ENCODE measurements at places on chromosomes 11 and 22.

DNA sequence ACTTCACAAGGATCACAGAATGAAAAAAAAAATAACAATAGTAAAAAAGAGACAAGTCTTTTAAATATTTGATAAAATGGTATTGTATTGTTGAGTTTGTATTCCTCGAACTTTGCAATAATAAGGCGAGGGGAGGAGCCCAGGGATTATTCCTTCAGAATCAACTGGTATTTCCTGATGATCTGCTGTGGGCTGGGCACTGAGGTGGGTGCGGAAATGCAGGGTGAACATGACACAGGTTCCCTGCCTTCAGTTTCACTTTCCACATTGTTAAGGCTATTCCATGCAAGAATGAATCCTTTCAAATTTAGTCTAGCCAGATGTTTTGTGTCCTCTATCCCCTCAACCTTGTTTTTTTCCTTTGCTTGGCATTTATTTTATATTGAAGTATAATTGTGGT lies 2.1 kb upstream of the EIF3M start:
- DNase-seq, result no peak

DNA sequence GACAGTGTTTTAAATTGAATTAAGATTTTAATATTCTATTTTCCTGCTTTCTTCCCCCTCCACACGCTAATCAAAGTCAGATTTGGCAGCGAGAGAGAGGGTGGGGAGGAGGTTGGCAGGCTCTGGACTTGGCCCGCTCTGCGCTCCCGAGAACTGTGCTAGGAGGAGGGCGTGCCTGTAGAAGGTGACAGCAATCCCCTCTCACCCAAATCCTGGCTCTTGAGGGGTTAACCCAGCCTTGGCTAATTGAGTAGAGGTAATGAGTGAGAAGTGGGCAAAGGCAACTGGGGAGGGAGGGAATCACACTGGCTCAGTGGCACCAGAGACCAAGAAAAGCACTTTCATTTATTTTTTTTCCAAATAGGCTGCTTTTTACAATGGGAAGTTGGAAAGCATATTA lies 42.2 kb downstream of the BUD13 start:
- no peak for DNase-seq

- no peak for DNase-seq
Measured at GRCh38 chr11:119368121-119369034, 13.1 kb downstream of the USP2 start.

GRCh38 chr11:125312812-125313211 lies 148.3 kb downstream of the PKNOX2 start:
- DNase-seq, result no peak

DNA sequence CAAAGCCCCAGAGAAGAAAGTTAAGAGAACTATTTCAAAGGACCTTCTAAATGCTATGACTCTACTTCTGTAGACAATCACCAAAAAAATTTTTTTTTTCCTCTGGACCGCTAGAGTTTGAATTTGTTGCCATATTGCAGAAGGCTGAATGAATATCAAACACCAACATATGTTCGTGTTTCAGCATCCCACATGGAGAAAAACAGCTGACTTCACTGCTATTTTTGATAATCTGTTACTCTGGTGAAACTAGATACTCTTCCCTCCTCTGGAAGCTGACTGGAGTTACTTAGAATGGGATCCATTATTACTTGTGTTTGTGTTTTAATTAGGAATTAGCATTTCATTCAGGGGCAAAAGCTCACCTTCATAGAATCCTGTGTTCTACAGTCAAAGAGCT lies 447.0 kb downstream of the AASDHPPT start:
- no peak for DNase-seq

DNA sequence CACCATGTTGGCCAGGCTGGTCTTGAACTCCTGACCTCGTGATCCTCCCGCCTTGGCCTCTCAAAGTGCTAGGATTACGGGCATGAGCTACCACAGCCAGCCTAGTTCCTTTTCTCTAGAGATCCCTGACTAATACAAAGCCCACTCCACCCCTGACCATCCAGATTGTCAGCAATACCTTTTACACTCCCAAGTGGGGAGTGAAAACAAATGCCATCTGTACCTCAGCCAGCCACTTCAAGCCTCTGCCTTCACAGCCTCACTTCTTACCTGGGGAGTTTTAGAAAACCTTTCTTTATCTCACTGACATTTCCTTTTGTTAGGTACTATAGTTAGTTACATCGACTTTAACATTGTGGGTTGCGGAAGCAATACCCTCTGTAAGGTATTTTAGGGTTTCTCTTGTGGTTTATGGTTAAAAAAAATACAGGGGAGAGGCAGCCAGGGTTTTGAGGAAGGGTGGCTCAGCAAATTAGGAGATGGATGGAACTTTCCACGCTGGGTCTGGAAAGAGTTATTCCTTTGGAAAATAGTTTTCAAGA lies 8.9 kb downstream of the TOM1 start:
- DNase-seq, result peak; percentile 19

DNA sequence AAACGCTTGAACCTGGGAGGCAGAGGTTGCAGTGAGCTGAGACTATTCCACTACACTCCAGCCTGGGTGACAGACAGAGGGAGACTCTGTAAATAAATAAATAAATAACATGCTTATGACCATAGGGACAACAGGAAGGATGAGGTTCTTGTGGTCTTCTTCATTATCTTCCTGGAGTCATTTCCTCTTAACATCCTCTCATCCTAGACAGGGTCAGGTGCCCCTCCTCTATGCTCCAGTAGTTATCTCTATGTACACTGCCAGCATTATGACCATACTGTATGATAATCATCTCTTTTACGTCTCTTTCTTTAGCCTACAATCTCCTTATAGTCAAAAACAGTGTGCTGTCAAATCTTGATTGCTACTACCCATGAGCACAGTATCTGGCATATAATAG lies 17.7 kb downstream of the RAB30 start:
- DNase-seq, result no peak

DNA sequence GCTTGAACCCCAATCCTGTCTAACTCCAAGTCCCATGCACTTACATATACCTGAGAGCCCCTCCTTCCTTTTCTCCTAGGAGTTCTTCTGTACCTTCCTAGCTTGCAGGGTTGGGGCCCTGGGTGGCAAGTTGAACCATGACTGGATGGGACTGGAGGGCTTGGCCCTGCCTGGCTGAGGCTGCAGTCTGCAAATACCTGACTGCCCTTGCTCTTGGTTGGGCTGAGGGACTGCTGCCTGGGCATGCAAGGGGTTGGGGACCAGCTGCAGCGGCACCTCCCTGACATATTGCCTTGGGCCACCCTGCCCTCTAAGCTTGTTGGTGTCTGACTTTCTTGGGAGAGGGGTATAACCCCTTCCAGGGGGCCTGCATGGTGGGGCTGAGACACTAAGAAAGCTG lies 9.8 kb upstream of the SLC39A13 start:
- DNase-seq, result no peak

GRCh38 chr11:124753205-124753604 lies 1.1 kb upstream of the VSIG2 start:
- peak; percentile 61 for DNase-seq

DNA sequence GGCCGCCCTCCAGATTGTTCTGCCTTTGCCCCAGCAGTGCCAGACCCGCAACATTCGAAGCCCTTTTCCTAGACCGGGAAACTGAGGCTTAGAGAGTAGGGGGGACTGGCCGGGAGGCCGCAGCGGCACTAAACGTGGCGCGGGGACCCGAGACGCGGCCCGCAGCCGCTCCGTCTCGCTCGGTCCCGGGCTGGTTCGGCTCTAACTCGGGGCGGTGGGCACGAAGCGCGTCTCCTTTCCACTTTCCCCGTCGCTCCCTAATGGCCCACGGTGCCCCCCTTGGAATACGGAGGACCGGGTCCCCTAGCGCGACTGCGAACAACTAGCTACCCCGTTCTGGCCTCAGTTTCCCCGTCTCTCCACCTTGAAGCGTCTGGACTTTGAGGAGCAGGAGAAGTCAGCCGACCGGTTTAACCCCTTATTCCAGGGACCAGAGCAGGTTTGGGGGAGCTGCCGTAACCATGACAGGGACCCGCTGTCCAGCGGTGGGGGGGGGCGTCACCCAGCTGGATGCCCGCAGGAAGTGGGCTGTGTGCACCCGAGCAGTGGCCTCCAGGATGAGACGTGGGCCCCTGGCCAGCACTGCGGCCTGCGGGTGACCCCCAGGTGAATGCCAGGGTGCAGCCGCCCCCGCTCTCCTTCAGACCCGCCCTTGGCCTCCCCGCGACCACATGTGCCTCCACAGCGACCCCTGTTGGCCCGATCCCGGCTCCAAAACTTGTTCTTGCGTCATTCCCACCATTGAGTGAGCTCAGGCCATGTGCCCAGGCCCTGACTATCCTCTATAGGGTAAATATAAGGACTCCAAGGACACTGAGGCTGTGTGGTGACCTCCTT lies 1.1 kb downstream of the CDC42EP1 start:
- peak; percentile 97 for DNase-seq

DNA sequence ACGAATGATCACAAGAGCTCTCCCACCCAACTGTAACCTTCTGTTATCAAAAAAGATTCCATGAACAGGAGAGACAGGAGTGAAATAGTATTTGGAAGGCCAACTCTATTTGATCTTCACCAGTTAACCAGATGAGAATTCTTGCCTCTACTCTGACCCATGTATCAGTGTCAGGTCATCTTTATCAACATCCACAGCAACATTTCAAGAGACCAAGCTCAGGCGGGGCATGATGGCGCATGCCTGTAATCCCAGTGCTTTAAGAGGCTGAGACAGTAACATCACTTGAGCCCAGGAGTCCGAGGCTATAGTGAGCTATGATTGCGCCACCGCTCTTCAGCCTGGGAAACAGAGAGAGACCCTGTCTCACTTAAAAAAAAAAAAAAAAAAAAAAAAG lies 62.3 kb downstream of the GAB2 start:
- DNase-seq, result no peak

- DNase-seq, result no peak
Measured at GRCh38 chr22:45103756-45104155, 60.0 kb upstream of the NUP50 start.

- DNase-seq, result no peak
Measured at GRCh38 chr11:113167599-113167998, 146.8 kb upstream of the TTC12 start.

DNA sequence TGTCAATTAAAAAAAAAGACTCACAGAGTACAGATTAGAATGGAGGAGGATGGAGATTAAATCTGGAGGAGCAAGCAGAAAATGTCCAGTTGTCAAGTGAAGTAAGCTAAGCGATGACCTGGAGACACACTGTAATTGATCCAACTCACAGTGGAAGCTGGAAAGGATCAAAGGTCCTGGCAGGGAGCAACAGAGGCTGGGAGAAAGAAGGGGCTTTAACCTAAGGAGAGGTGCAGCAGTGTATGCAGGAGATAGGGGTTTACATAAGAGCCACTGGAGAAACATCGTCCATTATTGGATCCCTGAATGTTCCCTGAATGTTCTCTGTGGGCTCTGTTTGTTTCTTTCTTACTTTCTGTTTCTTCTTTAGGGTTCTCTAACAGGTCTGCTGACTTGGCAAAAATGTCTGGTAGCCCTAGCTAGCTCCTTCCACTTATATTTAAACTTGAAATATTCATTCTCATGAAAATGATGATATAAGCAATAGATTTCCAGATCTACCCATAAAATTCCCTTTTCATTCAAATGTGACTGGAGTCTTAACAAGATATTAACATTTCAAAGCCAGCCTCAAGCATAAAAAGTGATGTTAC lies 30.1 kb upstream of the CAT start:
- DNase-seq, result no peak

DNA sequence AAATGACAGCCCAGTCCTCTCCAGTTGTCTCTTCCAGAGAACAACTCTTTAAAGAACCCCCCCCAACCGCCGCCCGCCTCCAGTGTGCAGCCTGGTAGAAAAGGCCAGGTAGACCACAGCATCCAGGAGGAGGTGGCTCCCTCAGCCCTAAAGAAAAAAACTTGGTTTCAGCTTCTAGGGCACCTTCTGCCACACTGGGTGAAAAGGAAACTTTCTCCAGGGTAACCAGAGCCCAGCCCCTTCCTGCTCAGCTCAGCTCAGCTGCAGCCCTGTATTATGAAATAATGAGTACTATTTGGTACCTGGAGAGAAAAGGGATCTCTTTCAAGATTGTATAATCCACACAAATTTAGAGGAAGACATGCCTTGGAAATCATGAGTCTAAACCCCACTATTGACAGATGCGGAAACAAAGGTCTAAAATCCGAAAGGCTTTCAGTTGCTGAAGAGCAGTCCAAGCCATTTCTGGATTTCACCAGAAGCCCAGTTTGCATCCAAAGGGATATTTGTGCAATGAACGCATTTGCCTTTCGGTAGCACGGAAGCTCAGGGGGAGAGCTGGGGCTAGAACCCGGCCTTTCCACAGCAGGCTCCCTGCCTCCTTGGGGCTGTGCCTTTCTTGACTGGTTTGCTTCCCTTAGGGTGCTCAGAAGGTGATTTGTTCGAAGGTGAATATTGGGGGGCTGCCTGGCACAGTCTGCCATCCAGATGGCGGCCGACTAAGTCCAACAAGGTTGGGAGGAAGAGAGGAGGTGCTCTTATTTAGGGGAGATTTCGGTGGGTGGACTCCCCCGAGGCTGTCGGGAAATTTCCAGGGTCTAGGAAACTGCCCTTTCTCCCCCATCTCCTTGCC lies 3.3 kb downstream of the FXYD6 start:
- no peak for DNase-seq

- DNase-seq, result no peak
Measured at GRCh38 chr11:75283391-75283931, 42.9 kb downstream of the TPBGL start.

DNA sequence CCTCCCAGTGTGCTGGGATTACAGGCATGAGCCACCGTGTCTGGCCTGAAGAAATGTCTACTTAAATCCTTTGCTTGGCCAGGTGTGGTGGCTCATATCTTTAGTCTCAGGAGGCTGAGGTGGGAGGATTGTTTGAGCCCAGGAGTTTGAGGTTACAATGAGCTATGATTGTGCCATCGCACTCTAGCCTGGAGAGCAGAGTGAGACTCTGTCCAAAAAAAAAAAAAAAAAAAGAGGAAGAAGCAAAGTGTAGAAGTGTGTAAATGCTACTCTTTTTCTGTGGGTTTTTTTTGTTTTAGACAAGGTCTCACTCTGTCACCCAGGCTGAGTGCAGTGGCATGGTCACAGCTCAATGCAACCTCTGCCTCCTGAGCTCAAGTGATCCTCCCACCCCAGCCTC lies 6.4 kb upstream of the ATG16L2 start:
- DNase-seq, result peak; percentile 77

- no peak for DNase-seq
Measured at GRCh38 chr11:33324302-33324985, 67.3 kb downstream of the HIPK3 start.

- no peak for DNase-seq
Measured at GRCh38 chr11:35160902-35161597, 22.1 kb downstream of the CD44 start.

Data from inflammatory macrophage treated with lipopolysaccharide for 1 hour (primary cell).